ENCODE measurements at places on chromosomes 11 and 22.

DNA sequence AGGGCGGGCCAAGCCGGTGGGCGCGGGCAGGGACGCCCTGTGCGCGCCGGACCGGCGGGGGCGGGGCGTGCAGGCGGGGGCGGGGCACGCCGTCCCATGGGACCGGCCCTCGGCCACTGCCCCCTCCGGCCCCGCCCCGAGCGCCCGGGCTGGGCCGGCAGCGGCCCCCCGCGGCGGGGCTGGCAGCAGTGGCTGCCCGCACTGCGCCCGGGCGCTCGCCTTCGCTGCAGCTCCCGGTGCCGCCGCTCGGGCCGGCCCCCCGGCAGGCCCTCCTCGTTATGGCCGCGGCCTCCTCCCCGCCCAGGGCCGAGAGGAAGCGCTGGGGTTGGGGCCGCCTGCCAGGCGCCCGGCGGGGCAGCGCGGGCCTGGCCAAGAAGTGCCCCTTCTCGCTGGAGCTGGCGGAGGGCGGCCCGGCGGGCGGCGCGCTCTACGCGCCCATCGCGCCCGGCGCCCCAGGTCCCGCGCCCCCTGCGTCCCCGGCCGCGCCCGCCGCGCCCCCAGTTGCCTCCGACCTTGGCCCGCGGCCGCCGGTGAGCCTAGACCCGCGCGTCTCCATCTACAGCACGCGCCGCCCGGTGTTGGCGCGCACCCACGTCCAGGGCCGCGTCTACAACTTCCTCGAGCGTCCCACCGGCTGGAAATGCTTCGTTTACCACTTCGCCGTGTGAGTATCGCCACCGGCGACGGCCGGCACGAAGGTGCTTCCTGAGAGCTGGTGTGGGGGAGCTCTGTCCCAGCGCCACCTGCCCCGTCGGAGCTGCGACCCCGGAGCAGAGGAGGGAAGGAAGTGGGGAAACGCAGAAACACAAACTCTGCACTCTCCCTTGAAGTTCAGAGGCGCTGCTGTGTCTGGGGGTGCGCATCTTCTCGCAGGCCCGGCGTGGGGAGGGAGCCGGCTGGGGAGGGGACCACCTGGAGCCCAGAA, at the start of gene KCNQ1:
TSS of gene KCNQ1 (plus strand) at position 188 of the 925 bp plus-strand sequence. CDS start at position 279, 91 bp downstream.
- peak; percentile 26 for DNase-seq

- peak; percentile 70 for DNase-seq
Observed at GRCh38 chr22:23281406-23282088, 101.2 kb downstream of the BCR start.

DNA sequence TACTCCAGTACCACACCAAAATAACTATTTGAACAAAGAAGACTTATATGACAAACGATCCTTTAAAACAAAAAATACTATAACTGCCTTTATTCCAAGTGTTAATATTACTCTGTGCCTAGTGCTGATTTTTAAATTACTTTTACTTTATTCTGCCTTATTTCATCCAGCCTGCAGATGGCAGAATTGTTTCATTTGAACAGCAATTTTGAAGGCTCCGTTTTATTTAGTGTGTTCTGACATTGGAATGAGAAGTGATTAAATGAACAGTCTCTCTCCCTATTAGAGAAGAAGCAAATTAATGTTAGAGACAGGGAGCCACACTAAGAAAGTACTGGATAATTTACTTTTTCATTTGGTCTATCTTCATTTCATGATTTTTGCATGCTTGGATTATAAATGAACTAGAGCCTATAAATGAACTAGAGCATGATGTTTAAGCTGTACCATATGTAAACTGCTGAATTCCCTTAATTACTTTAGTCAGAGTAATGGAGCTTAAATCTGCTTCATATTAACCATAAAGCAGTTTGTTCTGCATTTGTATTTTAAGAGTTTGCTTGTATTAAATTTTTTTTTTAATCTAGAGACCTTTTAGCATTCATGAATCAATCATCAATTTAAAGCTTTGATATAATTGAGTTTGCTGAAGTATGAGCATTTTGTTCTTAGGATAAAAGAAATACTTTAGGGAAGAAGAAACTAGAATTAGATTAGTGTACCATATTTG, 9.8 kb downstream of the PDHX start:
- peak; percentile 13 for DNase-seq

DNA sequence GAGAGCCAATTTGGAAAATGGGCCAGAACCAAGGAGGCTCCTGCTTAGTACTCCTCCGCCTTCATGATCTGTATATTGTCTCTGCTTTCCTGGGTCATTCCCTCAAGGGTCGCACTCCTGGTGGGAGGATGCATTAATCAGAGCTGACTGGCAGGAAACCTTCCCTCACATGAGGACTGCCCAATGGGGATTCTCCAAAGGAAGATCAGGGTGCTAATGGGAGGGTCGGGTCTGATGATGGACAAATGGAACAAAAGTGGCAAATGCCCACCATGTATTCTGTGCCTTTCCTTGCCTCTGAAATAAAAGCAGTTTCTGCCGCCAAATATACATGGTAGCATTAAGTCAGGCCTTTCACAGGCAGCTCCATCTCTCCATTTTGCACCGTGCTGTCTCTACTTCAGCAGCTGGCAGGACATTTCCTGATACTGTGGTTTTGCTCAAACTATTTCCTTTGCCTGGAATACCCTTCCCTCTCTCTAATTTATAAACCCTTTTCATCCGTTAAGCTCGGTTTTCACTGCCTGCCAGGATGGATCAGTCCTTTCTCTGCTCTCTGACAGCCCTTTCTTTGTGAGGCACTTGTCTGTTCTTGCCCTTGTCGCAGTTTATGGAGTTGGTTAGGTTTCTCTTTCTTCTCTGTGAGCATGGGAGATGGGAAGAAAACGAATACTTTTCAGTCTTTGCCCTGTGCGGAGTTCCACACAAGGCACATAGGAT, 13.5 kb downstream of the SREBF2 start:
- no peak for DNase-seq

- DNase-seq = peak; percentile 46
Observed at GRCh38 chr11:65553301-65554001, 4.7 kb downstream of the LTBP3 start.

DNA sequence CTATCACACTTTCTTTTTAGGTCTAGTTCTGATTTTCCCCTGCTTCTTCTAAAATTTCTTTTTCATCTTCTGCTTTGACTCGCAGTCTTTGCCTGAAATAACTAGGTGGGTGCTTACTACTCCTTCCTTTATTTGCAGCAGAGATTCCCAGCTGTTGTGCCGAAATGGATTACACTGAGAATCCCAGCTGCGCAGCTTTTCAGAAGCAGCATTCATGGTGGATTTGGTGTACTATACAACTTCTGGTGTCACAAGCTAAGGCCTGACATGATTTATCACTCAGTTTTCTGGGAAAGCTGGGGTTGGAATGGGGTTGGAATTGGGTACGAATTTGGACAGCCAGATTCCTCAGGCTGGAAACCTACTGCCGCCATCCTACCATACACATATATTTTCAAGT, 6.0 kb upstream of the XKR3 start:
- DNase-seq = no peak

GRCh38 chr11:9726321-9727022, 62.6 kb downstream of the SWAP70 start:
- DNase-seq = no peak

GRCh38 chr11:69054397-69055211, 5.9 kb downstream of the TPCN2 start:
- no peak for DNase-seq

DNA sequence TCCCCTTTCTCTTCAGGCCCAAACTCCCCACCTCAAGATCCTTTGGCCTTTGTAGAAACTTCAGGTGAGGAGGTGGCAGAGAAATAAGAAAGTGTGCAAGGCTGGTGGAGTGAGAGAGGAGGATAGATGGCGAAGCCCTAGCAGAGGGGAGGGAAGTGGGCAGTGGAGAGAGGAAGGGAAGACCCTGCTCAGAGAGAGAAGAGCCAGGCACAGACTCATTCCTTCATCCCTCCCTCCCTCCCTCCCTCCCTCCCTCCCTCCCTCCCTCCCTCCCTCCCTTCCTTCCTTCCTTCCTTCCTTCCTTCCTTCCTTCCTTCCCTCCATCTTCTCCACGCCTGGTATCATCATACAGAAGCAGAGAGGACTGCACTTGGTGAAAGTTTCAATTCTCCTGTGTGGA, 21.0 kb downstream of the RTN4RL2 start:
- DNase-seq = no peak

All from activated T-cell treated with anti-CD3 and anti-CD28 coated beads for 24 hours (primary cell).